ENCODE measurements at places on chromosomes 2 and 18.

GRCh38 chr2:189517847-189518535 lies 62.6 kb downstream of the SLC40A1 start:
- no peak for DNase-seq

GRCh38 chr2:195534971-195535370 lies 122.1 kb upstream of the SLC39A10 start:
- DNase-seq: no peak

- DNase-seq: no peak
These were observed 125.9 kb upstream of the SEC11C start for GRCh38 chr18:59013744-59014143.

GRCh38 chr18:49819823-49820671 lies 6.7 kb upstream of the ACAA2 start:
- no peak for DNase-seq

DNA sequence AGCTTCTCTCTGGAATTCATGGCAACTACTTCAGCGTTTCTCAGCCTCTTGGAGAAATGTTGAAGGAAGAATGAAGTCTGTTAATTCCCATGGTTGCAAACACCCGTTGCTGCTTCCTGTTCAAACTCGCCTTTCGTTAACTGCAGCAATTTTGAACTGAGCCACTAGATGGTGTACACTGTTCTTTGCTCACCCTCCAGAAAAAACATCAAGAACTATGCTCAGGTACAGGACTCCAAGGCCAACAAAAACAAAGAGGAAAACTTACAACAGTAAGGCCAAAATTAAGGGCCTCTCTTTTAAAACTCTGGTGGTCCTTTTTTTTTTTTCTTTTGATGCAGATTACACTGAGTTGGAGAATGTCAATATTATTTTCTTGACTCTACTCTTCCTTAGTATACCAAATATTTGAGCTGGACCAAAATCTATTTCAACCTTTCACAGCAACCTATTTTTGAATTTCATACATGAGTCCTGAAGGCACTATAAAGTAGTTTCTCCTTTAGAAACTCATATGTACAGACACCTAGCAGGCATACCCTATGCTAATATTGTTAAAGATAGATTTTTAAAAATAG lies 58.2 kb downstream of the KLHL14 start:
- DNase-seq: peak; percentile 3

DNA sequence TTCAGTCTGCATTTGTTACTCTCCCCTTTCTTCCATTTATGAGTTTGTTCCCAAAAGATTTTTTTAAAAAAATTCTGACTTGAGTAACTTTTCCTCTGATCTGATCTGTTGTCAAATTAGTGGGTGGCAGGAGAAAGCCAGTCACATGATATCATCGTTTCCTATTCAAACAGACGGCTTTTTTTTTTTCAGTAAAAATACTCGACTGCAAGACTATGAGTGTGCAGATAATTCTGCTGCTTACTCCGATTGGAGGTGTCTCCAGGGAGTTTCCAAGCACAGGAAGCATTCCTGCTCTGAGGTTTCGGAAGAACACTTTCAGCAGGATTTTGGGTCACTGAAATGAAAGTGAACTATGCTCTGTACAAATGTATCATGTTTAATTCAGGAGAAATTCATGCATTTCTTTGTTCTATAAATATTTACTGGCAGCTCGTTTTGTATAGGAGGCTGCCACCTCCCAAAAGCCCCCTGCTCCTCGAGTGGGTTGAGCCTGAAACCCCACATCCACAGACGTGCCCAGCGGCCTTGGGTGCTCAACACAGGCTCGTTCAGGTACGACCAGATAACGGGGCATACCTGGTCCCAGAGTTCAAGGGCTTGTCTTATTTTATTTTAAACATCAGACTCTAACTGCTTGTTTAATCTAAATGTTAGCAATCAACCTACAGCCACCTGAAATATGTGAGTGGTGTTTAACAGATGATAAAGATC lies 126.9 kb upstream of the ZNF516 start:
- DNase-seq: no peak

DNA sequence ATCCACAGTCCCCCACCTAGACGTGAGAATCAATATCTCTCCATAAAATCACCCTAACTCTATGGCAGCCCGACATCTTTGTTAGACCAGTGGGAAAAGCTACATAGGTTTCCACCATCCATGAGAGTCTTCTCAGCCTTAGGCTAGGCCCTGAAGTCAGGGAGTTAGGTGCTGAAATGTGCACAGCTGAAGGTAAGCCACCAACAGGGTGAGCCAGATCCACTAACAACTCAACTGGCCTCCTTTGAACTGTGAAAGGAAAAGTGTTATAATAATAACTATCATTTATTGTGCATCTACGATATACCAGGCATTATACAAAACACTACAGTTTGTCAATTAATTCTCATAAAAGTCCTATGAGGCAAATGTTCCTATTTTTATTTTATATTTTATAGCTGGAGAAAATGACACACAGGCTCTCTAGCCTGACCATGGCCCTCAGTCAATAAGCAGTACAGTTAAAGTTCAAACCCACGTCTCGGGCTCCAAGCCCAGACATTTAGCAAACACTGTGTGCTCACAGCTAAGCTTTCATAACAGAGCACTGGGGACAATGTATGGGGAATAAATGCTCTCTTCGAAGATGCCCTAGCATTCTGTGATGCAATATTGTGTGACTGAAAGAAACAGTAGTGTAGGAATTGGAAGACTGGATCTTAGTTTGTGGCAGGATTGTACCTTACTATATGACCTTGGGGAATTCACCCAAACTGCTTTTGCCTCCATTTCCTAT lies 11.2 kb upstream of the CYP27C1 start:
- no peak for DNase-seq

DNA sequence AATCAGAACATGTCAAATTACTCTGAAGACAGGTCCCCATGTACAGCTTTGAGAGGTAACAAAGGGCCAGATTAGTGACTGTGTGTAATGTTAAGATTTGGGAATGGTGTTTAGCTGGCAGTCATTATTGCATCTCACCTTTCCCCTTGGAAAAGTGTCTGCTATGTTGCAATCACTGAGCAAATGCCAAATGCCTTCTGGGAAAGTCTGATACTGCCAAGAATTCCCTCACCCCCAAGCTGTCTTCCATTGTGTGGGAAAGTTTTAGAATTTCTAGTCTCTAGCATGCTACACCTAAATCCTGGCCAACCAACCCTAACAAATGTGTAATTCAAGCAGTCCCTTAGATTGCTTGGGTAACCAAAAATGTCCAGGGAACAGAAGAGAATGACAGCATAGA lies 13.6 kb upstream of the PELI1 start:
- DNase-seq: no peak

DNA sequence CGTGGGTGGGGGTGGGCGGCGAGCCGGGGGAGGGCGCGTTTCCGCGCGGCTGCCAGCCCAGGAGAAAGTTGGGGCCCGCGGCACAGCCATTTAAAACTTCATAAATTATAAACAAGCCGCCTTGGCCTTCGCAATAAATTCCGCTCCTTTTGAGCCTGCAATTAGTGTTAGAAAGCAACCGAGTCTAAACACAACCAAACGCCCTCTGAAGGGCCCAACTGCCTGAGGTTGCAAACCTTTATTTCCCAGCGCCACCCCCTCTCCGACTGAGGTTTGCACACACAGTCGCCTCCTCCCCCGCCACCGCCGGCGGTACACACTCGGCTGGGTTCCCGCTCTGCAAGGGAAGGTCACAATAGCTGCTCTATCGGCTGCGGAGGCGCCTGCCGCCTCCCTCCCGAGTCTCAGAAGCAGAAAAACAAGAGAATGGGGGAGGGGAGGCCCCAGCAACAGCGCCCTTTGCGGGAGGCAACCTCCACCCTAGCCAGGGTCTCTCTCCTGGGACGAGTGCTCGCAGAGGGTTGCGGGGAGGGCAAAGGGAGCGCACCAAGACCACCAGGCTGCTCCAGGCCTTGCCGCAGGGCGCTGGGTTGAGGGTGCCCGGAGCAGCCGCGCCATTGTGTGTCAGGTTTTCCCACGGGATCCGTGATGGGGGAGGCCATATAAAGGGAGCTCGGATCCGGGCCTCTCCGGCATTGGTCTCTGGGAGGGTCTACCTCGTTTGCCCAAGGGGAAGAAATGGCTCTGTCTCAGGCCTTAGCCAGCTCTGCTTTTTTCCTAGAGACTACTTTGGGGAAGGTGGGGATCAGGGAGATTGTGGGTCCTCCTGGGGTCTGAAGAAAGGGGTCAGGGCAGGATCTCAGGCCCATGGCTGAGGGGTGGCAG lies 13.4 kb upstream of the HOXD1 start:
- DNase-seq: no peak

DNA sequence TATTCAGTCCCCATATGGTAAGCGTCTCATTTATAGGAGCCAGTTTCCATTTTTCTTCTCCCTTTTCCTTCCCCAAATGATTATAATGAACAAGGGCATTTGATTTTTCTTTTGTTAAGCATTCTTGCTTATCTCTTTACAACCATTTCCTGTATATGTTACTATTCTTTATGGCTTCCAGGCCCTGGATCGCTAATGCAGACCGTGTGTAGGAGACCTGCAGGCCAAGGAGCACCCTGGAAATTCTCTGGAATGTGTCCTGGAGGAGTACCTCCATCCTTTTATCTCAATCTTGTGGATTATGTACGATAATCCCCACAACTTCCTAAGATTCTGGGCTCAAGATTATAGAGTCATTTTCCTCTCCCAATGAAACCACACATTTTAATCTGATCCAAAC lies 439.6 kb upstream of the MMADHC start:
- DNase-seq: no peak

- no peak for DNase-seq
These were observed 91.6 kb downstream of the RHOB start for GRCh38 chr2:20538308-20539132.

GRCh38 chr2:1607971-1608688 lies 136.2 kb downstream of the PXDN start:
- DNase-seq: no peak

- peak; percentile 17 for DNase-seq
These were observed 86.6 kb downstream of the DTNB start for GRCh38 chr2:25586726-25587144.

All from GM12892 (cell line).